ENCODE measurements at places on chromosomes 1 and 21.

GRCh38 chr1:110210604-110211495, 736 bp downstream of the KCNC4 start:
- H3K4me1 ChIP-seq, result peaks cover 65% of the 10 kb centered on the region
- H3K27ac ChIP-seq, result peak overlapping the region; percentile 81
- no peaks in the 10 kb centered on the region for H3K36me3 ChIP-seq

- H3K4me3 ChIP-seq, result no peak overlapping the region
- no peaks in the 10 kb centered on the region for H3K36me3 ChIP-seq
- no peaks in the 10 kb centered on the region for H3K4me1 ChIP-seq
- no peak overlapping the region for H3K27ac ChIP-seq
Measured at GRCh38 chr1:110424699-110425611, 17.5 kb upstream of the LAMTOR5 start.

GRCh38 chr1:160768295-160768657, 27.7 kb upstream of the LY9 start:
- peaks cover 39% of the 10 kb centered on the region for H3K4me1 ChIP-seq
- H3K27me3 ChIP-seq, result no peaks in the 10 kb centered on the region
- H3K27ac ChIP-seq, result peak overlapping the region; percentile 94

DNA sequence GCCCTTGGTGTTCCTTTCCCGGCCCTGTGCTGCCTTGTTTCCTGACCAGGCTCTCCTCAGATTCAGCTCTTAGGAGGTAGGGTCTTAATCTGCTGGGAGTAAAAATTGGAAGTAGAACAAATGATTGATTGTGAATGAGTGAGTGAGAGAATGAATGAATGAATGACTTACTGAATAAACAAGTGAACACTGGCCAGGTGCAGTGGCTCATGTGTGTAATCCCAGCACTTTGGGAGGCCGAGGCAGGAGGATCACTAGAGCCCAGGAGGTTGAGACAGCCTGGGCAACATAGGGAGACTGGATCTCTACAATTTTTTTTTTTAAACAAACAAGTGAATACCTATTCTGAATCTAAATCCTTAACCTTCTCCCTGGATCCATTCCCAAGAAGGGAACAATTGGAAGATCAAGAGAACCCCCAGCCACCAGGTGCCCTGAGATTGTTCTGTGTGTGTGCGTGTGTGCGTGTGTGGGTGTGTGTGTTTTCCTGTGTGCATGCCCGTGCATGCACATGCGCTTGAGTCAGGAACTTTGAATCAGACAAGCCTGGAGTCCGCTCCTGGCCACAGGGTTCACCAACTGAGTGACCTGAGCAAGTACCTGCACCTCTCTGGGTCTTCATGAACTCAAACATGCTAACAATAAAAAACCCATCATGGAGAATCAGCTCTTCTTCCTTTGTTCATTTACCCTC, 24.3 kb upstream of the CITED4 start:
- ATAC-seq, result no peak
- H3K27me3 ChIP-seq, result peaks cover 74% of the 10 kb centered on the region
- no peak overlapping the region for H3K27ac ChIP-seq
- H3K36me3 ChIP-seq, result no peaks in the 10 kb centered on the region

DNA sequence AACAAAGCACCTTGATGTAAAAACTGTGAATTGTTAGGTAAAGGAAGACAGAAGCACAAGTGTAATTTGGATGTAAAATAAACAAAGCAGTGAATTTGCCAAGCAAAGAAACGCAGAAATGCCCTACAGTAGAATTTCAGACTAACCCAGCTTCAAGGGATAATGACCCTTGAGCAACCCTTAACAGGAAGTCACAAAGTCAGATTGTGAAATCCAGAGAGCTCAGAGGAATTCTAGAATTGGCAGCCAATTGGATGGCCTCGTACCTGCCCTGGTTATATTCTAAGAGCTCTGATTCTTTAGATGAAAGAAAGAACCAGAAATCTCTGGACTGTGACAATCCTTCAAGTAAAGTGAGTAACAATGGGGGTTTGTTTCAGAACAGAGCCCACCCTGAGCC, 152.7 kb upstream of the CHRM3 start:
- H3K4me1 ChIP-seq, result no peaks in the 10 kb centered on the region
- H3K27ac ChIP-seq, result no peak overlapping the region
- no peak overlapping the region for H3K4me3 ChIP-seq
- H3K27me3 ChIP-seq, result no peaks in the 10 kb centered on the region

DNA sequence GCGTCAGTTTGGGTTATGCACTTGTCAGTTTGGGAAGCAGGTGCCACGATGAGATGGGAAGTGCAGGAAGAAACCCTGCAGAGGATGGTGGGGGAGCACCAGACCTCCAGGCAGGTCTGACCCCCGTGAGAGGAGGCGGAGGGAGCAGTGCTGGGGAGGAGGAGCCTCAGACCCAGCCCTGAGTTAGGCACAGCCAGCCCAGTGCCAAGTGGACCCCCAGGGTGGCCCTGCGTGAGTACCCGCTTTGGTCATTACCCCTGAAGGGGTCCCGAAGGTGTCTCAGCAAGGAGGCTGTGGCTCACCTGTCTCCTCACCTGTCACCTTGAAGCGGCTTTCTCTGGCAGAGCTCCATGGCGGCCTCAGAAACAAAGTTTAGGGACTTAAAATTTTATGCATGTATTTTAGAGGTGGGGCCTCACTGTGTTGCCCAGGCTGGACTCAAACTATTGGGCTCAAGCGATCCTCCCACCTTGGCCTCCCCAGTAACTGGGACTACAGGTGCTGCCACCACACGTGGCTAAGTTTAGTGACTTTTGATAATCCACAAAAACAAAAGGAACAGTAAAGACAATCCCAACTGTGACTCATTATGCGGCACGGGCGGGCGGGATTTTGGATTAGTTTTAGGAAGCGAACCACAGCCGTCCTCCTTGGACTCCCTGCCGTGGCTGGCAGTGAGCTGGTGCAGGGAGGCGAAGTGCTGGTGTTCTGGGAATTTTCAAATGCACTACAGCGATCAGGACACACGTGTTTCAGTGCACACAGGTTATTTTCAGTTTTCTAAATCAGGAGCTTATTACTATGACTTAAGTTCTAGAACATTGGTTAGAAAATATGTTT, 4.7 kb downstream of the AGPAT3 start:
- peaks cover 51% of the 10 kb centered on the region for H3K36me3 ChIP-seq
- ATAC-seq, result no peak
- H3K4me3 ChIP-seq, result no peak overlapping the region
- no peaks in the 10 kb centered on the region for H3K27me3 ChIP-seq

DNA sequence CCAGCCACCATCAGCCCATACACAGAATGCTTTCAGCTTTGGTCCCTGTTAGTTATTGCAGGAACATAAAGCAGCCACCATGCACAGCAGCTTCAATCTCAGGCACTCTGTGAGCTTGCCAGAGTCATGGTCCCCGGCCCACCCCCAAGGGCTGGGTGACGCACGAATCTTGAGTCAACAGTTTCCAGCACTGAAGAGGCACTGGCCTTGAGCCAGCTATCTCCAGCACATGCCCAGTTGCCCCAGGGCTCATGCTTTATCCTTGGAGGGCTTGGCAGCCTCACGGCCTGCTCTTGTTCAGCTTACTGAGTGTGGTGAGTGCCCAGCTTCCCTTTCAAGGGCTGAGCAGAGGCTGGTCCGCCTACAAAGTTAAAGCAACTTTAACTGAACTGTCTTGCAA, 200.7 kb upstream of the RAB4A start:
- peaks cover 25% of the 10 kb centered on the region for H3K27me3 ChIP-seq
- H3K27ac ChIP-seq, result no peak overlapping the region
- peaks cover 10% of the 10 kb centered on the region for H3K4me1 ChIP-seq
- ATAC-seq, result no peak

- H3K27me3 ChIP-seq, result no peaks in the 10 kb centered on the region
- no peak for ATAC-seq
- H3K4me1 ChIP-seq, result no peaks in the 10 kb centered on the region
- no peak overlapping the region for H3K4me3 ChIP-seq
- H3K27ac ChIP-seq, result no peak overlapping the region
Measured at GRCh38 chr1:10606064-10606463, 131.3 kb downstream of the PEX14 start.

DNA sequence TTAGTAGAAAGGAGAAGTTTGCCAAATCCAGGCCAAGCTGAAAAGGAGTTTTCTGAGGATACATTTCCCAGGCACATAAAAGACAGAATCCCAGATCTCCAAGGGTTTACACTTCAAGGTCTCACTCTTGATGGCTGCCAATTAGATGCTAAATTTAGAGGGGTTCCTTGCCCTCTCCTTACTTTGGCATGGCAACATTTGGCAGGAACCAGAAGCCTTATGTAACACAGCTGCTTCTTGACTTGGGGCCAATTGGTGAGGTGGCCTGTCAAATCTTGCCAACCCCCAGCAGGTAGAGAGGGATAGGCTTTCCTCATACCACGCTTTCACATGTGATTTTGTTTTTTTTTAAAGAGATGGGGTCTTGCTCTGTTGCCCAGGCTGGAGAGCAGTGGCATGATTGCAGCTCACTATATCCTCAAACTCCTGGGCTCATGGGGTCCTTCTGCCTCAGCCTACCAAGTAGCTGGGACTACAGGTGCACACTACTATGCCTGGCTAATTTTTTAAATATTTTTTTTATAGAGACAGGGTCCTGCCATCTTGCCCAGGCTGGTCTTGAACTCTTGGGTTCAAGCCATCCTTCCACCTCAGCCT, 25.2 kb upstream of the NKAIN1 start:
- H3K4me1 ChIP-seq, result no peaks in the 10 kb centered on the region
- H3K27me3 ChIP-seq, result no peaks in the 10 kb centered on the region
- no peak for ATAC-seq
- peaks cover 63% of the 10 kb centered on the region for H3K36me3 ChIP-seq

- peaks cover 20% of the 10 kb centered on the region for H3K36me3 ChIP-seq
- H3K4me3 ChIP-seq, result peak overlapping the region; percentile 67
- ATAC-seq, result peak; percentile 61
- H3K27me3 ChIP-seq, result no peaks in the 10 kb centered on the region
- peak overlapping the region; percentile 95 for H3K27ac ChIP-seq
Measured at GRCh38 chr1:26287033-26287711, 7.3 kb downstream of the SH3BGRL3 start.

- H3K27me3 ChIP-seq, result peaks cover 61% of the 10 kb centered on the region
- ATAC-seq, result peak; percentile 69
- no peak overlapping the region for H3K27ac ChIP-seq
- no peaks in the 10 kb centered on the region for H3K36me3 ChIP-seq
- H3K4me1 ChIP-seq, result peaks cover 34% of the 10 kb centered on the region
Measured at GRCh38 chr1:204975568-204976235, 67.3 kb upstream of the CNTN2 start.

DNA sequence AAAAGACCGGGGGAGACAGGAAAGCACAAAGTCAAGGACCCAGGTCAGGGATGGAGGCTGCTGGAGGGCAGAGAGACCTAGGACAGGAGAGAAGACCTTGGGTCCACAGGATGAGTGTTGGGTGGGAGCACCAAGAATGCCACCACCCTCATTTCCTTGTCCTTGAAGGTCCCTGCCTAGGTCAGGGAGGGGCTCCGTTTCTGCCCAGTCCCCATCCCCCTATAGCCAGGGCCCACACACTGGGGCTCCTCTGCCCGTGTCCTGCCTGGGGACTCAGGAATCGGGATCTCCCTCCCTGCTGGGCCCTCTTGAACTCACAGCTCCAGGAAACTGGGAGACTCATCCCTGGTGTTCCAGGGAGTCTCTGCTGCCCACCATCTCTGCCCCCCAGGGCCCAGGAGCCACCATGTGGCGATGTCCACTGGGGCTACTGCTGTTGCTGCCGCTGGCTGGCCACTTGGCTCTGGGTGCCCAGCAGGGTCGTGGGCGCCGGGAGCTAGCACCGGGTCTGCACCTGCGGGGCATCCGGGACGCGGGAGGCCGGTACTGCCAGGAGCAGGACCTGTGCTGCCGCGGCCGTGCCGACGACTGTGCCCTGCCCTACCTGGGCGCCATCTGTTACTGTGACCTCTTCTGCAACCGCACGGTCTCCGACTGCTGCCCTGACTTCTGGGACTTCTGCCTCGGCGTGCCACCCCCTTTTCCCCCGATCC, 584 bp downstream of the TINAGL1 start:
- no peak for ATAC-seq
- H3K4me1 ChIP-seq, result peaks cover 10% of the 10 kb centered on the region
- no peak overlapping the region for H3K4me3 ChIP-seq
- no peaks in the 10 kb centered on the region for H3K36me3 ChIP-seq

DNA sequence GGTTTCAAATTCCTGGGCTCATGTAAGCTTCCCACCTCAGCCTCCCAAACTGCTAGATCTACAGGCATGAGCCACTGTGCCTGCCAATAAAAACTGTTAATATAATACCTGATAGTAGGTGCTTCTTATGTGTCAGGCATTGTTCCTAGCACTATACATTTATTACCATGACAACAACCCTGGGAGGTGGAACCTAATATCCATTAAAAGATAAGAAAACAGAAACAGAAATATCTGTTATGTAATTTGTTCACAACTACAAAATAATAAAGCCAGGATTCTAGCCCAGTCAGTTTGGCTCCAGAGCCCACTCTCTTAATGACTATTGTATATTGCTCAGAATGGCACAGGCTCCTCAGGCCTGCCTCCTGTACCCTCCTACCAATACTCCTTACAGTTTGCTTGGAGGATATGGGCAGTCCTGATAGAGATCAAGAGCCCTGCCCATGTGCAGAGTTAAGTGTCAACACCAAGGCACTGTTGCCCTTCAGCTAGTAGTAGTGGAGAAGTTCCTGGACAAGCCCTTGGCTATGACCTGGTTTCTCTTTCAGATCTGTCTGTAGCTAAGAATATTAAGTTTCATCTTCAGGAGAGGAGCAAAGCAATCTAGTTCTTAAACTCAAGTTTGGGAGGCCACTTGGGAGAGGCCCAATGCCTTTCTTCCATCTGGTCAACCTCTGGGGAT, 22.4 kb downstream of the RPL5 start:
- ATAC-seq, result no peak
- peaks cover 20% of the 10 kb centered on the region for H3K4me1 ChIP-seq
- H3K4me3 ChIP-seq, result no peak overlapping the region
- H3K27ac ChIP-seq, result peak overlapping the region; percentile 12
- H3K36me3 ChIP-seq, result peaks cover 45% of the 10 kb centered on the region

DNA sequence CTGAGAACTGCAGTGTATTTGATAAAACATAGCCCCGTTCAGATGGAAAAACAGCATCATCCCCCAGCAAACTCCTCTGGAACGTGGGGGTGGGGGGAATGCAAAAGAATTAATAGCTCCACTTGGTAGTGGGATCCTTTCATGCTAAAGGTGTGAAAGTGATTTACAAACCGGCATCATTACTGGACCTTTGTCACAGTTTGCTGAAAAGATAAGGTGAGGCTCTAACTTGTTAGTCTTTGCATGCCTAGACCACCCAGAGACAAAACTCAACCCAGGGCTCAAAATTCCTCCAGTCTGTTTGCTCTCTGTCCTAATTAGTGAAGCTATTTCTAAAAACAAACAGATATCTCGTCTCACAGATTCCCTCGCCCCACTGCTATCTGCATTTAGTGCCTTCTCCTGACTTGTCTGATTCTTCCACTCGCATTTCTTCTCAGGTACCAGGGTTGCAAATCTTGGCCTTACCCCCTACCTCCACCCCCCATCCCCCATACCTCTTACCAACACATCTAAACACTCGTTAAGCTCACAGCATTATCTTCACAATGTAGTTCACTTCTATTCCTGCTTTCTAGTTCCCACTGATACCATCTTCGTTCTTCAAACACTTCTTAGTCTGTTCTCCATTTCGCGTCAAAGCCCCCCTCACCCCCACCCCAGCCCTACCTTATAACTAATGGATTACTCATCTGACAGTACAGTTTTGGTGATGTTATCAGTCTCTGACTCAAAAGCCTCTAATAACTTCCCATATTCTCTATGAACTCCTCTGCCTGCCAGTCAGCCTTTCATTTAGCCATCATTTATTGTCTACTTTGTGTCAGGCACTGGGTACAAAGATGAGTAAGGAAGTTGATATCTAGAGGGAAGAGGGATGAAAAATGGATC, 11.8 kb downstream of the IER5 start:
- peaks cover 20% of the 10 kb centered on the region for H3K36me3 ChIP-seq
- peak overlapping the region; percentile 88 for H3K27ac ChIP-seq
- peak overlapping the region; percentile 62 for H3K4me3 ChIP-seq
- H3K27me3 ChIP-seq, result no peaks in the 10 kb centered on the region
- peaks cover 73% of the 10 kb centered on the region for H3K4me1 ChIP-seq
- no peak for ATAC-seq

- H3K27me3 ChIP-seq, result no peaks in the 10 kb centered on the region
- peaks cover 81% of the 10 kb centered on the region for H3K4me1 ChIP-seq
- peaks cover 59% of the 10 kb centered on the region for H3K36me3 ChIP-seq
Measured at GRCh38 chr1:27889506-27889905, 17.2 kb downstream of the THEMIS2 start.
